Immature natural killer cell (primary cell): ENCODE measurements at places on chromosomes 5 and 9. TPM values are rescaled to one million over a fixed set of nuclear protein-coding genes. Genes with fewer than 3 reads are reported as not detected.
A peak's percentile ranks its signal among the peaks of the same experiment; 100 is the strongest.

DNA sequence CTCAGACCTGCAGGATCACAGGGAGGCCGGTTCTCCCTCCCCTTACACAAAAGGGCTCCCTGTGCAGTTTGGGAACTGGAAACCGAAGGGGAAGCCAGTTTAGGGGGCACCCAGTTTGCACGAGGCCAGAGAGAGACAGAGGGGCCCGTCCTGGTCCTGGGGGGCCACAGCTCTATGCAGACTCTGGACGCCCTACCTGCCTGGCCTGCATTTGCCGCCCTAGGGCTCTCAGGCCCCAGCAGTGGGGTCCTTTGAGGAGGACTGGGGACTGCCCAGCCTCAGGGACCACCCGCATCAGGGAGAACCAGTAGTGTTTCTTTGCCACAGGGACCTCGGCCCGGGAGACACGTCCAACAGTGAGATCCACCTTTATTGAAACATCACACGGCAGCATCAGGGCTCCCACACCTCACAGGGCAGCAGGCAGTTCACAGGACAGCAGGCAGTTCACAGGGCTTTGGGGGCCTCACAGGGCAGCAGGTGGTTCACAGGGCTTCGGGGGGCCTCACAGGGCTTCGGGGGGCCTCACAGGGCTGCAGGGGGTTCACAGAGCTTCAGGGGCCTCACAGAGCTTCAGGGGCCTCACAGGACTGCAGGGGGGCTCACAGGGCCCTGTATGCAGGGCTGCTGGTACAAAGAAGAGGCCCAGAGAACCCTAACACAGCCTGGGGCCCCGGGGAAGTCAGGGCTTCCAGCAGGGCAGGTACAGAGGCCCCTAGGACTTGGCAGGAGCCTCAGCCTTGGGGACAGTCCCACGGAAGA is 648 bp upstream of the NSMF start:
- DNase-seq, result no peak
- peak overlapping the region; percentile 89 for H3K27ac ChIP-seq
- peaks cover 38% of the 10 kb centered on the region for H3K4me1 ChIP-seq
- H3K36me3 ChIP-seq, result no peaks in the 10 kb centered on the region
- peaks cover 11% of the 10 kb centered on the region for H3K27me3 ChIP-seq
- H3K4me3 ChIP-seq, result peak overlapping the region; percentile 69

GRCh38 chr9:131728961-131729360 is 10.9 kb downstream of the RAPGEF1 start:
- H3K27me3 ChIP-seq, result no peaks in the 10 kb centered on the region
- peaks cover 99% of the 10 kb centered on the region for H3K4me1 ChIP-seq
- no peaks in the 10 kb centered on the region for H3K36me3 ChIP-seq

DNA sequence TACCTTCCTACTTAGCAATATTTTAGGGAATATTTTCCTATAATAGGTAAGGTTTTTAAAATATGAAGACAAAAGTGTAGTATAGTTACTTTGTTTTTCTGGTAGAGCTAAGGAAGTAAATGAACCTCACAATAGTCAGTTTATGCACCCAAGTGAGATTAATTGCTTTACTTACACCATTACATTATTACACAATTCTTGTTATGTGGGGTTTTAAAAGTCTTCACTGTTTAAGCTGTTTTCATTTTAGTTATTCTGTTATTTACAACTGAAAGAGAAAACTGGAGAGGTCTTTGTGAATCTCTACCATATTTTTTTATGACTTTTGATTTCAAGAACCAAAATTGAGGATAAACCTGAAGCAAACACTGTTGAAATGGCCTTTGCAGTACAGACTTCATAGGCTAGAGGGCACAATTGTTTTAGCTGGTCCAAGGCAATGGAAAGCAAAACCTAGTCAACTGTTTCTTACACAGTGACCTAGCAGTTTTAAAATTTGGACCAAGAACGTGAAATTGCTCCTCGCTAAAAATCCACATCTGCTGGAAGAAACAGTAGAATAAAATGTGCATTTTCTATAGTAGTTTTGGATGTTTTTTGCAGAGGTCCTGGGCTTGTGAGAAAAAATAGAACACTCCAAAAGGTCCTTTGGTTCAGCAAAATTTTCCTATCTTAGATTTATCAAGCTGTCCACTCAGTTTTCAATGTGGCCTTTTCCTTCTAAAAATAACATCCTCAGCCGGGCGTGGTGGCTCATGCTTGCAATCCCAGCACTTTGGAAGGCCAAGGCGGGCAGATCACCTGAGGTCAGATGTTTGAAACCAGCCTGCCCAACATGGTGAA is 66.4 kb upstream of the FER start:
- no peaks in the 10 kb centered on the region for H3K36me3 ChIP-seq
- no peak overlapping the region for H3K4me3 ChIP-seq
- no peaks in the 10 kb centered on the region for H3K4me1 ChIP-seq
- no peak overlapping the region for H3K27ac ChIP-seq

GRCh38 chr5:132225165-132226032 is 2.3 kb downstream of the P4HA2 start:
- no peak for DNase-seq
- peak overlapping the region; percentile 50 for H3K4me3 ChIP-seq
- H3K27me3 ChIP-seq, result peaks cover 4% of the 10 kb centered on the region
- no peak overlapping the region for H3K27ac ChIP-seq

RASEF gene
- polyA plus RNA-seq, result not detected

DNA sequence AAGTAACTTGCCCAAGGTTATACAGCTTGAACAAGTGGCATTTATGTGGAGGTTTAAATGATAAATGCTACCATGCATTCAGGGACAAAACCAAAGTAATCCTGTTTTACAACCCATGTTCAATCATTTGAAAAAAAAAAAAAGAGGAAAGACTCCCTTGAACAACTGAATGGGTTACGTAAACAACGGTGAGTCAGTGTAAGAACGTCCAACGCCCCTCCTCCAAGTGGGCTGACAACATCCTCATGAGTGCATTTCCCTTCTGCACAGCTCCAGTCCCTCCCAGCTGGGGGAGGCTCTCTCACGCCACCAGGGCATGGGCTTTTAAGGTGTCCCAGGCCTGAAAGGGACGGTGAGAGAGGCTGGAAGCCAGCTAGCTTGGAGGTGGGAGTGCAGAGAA is 90.0 kb downstream of the PRRT1B start:
- peak overlapping the region; percentile 91 for H3K27ac ChIP-seq
- H3K36me3 ChIP-seq, result peaks cover 8% of the 10 kb centered on the region
- H3K4me1 ChIP-seq, result peaks cover 43% of the 10 kb centered on the region
- DNase-seq, result peak; percentile 56
- H3K27me3 ChIP-seq, result no peaks in the 10 kb centered on the region

DNA sequence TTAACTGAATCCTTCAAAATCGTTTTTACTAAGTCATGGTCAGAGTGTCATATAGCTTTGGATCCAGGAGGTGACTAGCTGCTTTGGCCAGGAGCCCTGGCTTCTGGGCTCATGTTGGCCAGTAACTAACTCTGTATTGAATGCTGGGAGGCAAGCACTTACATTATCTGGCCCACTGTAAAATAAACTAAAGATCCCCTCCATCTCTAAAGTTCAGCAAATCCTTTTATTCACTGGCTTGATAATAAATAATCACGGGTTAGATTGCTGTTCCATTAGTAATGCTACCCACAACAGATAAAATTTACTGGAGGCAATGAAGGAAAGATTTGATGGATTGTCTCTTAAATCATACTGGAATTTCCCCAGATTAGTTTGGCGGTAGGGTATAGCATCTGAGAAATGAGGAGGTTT is 382.2 kb upstream of the TLE4 start:
- no peak overlapping the region for H3K4me3 ChIP-seq
- DNase-seq, result no peak
- no peaks in the 10 kb centered on the region for H3K36me3 ChIP-seq
- no peak overlapping the region for H3K27ac ChIP-seq
- H3K4me1 ChIP-seq, result no peaks in the 10 kb centered on the region

GALT gene
- 47.3 TPM for polyA plus RNA-seq

GRCh38 chr5:67873935-67874334 is 341.6 kb upstream of the PIK3R1 start:
- no peak overlapping the region for H3K4me3 ChIP-seq
- H3K27ac ChIP-seq, result no peak overlapping the region
- peaks cover 2% of the 10 kb centered on the region for H3K27me3 ChIP-seq
- H3K36me3 ChIP-seq, result no peaks in the 10 kb centered on the region

DNA sequence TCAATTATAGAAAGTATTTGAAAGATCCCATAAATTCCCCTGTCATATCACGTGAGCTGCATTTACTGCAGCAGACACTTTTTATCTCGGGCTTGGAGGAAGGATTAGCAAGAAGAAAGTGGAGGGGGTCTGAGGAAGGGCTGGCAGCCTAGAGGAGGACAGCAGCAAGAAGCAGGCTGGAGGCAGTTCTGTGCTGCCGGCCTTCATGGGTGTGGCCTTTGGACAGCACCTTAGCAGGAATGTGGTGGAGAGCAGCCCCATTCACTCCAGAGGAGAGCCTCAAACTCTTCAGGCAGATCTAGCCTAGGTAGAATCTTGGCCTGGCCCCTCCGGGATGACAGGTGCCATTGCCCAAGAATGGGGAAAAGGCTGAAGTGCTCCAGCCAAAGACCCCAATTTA is 89.8 kb upstream of the GABRP start:
- H3K4me3 ChIP-seq, result no peak overlapping the region
- H3K27ac ChIP-seq, result no peak overlapping the region
- peaks cover 8% of the 10 kb centered on the region for H3K27me3 ChIP-seq
- H3K4me1 ChIP-seq, result no peaks in the 10 kb centered on the region
- DNase-seq, result no peak

GFI1B gene
- 1.6 TPM for polyA plus RNA-seq

SPAG8 gene
- polyA plus RNA-seq, result not detected

ZNF608 gene
- polyA plus RNA-seq, result not detected

DNA sequence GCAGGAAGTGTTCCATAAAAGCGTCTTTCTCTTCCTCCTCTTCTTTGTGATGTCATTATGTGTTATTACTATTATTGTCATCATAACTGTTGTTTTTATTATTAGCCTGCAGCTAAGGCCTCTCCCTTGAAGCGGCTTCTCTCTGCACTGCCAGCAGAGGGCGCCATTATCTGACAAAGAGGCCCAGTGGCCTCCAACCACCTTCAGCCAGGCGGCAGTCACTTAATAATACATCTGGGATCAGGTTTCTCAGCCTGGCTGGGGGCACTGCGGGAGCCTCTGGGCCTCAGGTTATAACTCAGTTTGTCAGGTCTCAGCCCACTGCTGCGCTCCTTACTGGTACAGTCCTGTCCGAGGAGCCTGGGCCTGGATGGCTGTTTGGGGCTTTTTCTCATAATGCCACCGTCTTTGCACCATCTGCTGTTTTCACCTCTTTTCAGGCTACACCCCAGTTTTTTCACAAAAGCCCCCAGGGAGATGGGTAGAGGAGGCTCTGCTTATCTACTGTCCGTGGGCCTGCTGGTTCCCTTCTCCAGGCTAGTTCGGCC is 281.9 kb downstream of the NSG2 start:
- no peak for DNase-seq
- H3K27me3 ChIP-seq, result peaks cover 4% of the 10 kb centered on the region
- H3K27ac ChIP-seq, result no peak overlapping the region
- no peaks in the 10 kb centered on the region for H3K4me1 ChIP-seq
- H3K4me3 ChIP-seq, result no peak overlapping the region
- H3K36me3 ChIP-seq, result no peaks in the 10 kb centered on the region

GALNT12 gene
- 1.7 TPM for polyA plus RNA-seq
